Stimulated activated CD4-positive, alpha-beta T cell treated with anti-CD3 and anti-CD28 coated beads, TNF-alpha, amount 100 ng/mL, for 1 hour (primary cell): ENCODE measurements at places on chromosomes 16 and 17.

DNA sequence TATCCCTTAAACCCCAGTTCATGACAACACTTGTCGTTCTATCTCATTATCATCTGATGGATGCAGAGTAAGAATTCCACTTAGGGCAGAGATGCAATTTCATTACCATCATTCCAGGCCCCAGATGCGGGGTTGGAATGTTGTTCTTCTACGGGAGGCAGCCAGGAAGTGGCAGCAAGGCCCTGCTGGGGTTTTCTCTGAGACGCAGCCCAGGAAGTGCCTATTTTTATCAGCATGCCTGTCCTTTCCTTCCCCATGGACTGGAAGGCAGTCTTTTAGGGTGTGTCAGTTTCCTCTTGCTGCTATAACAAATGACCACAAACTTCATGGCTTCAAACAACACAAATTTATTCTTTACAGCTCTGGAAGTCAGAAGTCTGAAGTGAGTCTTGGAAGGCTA lies 246.6 kb upstream of the DYNLRB2 start:
- no peak for DNase-seq

- no peak for DNase-seq
These were observed 508 bp downstream of the FLCN start for GRCh38 chr17:17236295-17237025.

GRCh38 chr16:84144209-84144858 lies 643 bp downstream of the HSDL1 start:
- DNase-seq, result peak; percentile 24

GRCh38 chr16:64919929-64920607 lies 201.8 kb downstream of the CDH11 start:
- DNase-seq, result no peak

DNA sequence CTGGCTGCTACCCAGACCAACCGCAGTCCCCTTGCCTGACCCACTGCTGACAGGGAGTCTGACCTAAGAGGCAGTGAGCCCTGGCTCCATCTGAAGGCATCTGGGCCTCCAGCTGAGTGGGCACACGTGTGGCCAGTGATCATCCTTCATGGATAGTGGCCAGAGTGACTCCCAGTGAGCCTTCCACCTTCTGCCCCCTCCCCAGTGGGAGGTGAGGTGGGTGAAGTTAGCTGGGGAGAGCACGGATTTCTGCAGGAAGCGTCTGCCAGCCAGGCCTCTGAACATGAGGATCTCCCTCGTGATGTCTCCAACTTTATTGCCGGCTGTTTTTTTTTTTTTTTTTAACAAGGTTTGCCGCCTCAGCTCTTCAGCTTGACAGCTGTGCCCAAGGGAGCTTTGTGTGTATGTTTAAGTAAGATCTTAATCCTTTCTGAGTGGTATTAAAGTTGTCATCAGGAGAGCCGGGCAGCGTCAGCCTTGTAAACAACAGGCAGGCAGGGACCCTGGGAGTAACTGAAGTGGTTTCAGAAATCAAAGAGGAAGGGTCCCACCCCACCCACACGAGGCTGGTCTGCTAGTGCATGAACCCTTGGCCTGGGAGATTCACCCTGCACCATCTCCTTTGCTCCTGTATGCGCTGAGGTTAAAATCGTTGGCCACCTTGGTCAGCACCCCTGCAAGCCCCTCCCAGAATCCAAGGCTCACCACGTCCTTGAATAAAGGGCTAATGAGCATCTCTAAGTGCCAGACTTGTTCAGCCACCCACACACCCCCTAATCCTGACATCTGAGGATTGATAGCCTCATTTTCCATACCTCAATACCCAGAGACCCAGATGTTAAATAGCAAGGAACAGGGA lies 33.3 kb downstream of the RHBDL3 start:
- no peak for DNase-seq

DNA sequence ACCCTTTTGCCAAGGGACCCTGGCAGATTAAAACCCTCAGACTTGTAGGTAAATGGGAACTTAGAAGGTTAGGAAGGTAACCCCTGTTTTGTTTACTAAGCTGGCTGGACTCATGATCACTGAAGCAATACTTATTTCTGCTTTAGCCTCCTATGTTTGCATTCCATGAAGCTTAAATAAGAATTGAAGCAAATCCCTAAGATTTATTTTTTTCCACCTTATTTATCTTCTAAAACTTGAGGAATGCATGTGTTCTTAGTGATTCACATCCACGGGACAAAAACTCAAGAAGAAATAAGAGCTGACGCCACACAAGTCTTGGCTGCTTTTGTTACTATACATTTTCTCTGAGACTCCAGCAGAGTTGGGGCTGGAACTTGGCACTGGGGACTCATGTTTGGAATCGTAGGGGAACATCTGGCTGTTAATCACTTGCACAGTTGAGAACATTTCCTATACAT lies 35.5 kb downstream of the CLUAP1 start:
- DNase-seq, result no peak

GRCh38 chr16:31428638-31429247 lies 583 bp upstream of the COX6A2 start:
- DNase-seq, result no peak

- no peak for DNase-seq
These were observed 40.3 kb downstream of the NDE1 start for GRCh38 chr16:15690296-15690695.

- DNase-seq, result no peak
These were observed 13.2 kb upstream of the MRTFB start for GRCh38 chr16:14057878-14058382.

- DNase-seq, result no peak
These were observed 11.4 kb downstream of the SPNS2 start for GRCh38 chr17:4509923-4510617.

DNA sequence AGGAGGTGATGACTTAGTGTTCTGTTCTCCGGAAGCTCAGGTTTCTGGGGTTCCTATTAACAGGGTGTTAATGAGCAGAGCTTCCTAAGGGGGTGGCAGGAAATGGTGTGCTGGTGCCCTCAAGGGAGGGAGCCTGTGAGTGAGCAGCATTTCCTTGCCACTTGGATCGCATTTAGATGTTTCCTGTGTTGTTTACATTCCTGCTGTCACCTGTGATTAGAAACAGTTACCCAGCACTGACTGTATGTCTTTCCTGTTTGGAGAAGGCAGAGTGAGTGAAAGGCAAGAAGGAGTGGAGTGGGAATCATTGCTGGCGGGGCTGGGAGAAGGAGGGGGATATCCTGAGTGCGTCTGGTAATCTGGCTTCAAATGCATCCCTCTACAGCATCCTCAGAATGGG lies 214.6 kb downstream of the CCDC182 start:
- no peak for DNase-seq

DNA sequence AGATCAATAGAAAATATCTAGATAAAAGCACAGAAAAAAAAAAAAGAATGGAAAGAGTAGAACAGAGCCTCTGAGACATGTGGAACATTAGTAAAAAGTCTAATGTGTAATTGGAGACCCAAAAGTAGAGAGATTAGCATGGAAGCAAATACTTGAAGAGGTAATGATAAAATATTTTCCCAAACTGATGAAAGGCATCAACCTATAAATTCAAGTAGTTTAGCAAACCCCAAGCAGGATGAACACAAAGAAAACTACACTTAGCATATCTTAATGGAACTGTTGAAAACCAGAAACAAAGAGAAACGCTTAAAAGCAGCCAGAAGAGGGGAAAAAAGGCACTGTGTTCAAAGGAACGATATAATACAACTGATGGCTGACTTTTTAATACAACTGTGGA lies 16.4 kb downstream of the NF1 start:
- no peak for DNase-seq

- no peak for DNase-seq
These were observed 9.9 kb downstream of the LRRC3C start for GRCh38 chr17:39937447-39937846.

DNA sequence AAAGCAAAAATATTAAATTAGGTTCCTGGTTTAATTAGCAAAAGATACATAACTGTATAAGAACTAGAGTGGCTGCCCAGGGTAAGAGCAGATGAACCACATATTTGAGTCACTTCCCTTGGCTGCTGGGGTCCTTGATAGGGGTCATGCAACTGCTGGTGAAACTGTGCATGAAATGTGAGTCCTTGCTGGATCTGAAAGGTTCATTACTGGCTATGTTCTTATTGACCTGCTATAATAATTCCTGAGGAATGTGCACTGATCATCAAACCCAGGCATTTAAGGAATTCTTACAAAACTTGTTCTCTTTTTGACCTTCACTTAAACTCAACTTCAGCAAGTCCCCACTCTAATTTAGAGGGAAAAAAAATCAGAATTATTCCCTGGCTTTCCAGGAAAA lies 183.4 kb downstream of the ZNF18 start:
- DNase-seq, result no peak

DNA sequence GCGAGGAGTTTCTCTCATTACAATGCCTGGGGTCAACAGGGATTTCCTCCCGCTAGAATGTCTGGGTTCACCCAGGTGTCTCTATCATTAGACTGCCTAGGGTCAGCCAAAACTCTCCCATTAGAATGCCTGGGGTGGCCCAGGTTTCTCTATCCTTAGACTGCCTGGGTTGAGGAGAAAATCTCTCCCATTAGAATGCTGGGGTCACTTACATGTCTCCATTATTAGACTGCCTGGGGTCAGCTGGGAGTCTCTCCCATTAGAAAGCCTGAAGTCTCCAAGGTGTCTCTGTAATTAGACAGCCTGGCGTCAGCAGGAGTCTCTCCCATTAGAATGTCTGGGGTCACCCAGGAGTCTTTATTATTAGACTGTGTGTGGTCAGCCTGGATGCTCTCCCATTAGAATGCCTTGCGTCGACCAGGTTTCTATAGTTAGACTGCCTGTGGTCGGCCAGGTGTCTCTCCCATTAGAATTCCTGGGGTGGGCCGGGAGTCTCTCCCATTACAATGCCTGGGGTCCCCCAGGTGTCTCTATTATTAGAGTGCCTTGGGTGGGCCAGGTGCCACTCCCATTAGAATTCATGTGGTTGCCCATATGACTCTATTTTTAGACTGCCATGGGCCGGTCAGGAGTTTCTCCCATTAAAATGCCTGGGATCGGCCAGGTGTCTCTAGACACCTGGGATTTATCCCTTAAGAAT lies 2272.1 kb downstream of the TP53TG3F start:
- no peak for DNase-seq

DNA sequence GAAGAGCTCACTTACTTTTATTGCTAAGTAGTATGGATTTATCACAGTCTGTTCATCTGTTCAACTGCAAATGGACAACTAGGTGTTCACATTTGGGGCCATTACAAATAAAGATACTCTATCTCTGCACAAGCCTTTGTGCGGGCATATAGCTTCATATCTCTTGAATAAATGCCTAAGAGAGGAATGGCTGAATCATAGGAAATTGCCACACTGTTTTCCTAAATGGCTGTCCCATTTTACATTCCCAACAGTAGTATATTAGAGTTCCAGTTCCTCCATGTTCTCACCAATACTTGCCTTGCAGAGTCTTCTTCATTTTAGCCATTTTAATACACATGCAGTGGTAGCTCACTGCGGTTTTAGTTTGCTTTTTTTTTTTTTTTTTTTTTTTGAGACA lies 20.5 kb downstream of the NSMCE1 start:
- no peak for DNase-seq

- DNase-seq, result no peak
These were observed 9.4 kb upstream of the SLC6A4 start for GRCh38 chr17:30244853-30245385.

DNA sequence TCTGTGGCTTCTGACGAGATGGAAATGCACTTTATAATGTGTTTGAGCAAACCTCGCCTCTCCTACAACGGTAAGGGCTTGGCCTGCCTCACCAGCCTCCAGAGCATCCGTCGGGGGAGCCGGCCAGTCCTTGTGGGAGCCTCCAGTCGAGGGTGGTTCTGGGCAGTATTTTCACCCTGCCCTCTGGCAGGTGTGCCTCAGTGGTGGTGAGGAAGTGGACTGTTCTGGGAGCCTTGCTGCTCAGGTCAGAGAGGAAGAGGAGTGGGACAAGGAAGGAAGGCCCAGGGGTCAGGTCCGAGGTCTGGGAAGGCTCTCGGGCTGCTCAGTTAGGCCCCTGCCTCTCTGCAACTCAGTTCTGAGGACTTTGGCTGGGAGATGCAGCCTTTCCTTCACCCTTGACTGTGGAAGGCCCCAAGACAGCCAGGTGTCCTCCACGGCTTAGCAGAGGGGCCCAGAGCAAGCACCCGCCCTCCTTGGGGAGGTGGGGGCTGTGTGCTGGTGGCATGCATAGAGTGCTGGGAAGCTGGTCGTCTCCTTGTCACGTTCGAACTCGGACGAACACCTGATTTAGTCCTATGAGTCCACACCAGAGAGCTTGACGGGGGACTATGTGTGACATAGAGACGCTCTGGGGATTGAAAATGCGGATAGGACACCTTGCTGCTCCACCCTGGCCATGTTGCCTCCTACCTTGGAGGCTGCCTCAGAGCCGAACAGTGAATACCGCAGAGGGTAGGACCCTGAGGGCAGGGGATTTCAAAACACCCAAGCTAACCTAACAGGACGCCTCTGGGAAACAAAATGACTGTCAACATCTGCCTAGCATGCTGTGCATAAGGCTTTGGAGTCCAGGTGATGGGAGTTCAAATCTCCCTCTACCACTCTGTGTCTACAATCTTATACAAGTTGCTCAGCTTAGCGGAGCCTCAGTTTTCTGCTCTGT lies 22.7 kb downstream of the LDHD start:
- DNase-seq, result no peak

DNA sequence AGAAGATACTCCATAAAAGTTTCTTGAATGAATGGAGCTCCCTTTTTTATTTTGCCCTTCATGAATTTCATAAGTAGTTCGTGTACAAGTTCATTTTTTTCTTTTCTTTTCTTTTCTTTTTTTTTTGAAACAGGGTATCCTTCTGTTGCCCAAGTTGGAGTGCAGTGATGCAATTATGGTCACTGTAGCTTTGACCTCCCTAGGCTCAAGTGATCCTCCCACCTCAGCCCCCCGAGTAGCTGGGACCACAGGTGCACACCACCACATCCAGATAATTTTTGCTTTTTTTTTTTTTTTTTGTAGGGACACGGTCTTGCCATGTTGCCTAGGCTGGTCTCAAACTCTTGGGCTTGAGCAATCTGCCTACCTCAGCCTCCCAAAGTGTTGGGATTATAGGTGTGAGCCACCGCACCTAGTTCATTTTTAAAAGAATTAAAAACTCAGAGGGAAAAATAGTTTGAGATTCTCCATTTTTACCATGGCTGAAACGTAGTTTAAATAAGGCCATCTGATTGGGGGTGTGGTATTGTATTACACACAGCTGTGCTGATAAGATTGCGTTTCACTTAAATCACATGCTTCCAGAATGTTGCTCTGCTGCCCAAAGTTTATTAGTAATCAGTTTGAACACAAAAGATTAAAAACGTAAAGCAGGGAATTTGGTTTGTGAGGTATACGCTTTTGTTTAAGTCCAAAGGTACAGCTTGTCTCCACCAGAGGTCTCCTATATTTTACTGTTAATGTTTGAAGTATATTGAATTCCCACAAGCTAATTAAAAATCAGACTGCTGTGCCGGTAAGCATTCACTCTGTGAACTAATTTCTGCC lies 154.1 kb downstream of the SOCS1 start:
- DNase-seq, result no peak

- DNase-seq, result no peak
These were observed 39.6 kb upstream of the ADGRG1 start for GRCh38 chr16:57588831-57589230.

DNA sequence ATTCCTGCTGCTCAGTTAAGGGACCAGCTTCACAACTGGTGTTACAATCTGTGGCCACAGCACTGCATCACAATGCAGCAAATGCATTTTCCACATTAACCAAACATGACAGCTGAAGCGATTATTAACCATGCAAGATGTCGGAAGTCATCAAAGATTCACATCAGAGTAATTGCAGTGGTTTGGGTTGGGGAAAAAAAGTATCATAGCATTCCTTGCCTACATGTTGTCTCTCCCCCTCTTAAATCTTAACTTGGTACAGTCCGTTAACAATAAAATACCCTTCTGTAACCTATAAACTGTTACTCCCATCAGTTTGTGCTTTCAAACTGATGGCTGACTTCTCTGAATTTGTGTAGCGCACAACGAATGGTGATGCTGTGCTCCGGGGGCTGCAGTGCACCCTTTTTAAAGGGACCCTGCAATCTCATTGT lies 51.6 kb downstream of the NUP93 start:
- no peak for DNase-seq
